ENCODE measurements at places on chromosomes 5 and 9.

DNA sequence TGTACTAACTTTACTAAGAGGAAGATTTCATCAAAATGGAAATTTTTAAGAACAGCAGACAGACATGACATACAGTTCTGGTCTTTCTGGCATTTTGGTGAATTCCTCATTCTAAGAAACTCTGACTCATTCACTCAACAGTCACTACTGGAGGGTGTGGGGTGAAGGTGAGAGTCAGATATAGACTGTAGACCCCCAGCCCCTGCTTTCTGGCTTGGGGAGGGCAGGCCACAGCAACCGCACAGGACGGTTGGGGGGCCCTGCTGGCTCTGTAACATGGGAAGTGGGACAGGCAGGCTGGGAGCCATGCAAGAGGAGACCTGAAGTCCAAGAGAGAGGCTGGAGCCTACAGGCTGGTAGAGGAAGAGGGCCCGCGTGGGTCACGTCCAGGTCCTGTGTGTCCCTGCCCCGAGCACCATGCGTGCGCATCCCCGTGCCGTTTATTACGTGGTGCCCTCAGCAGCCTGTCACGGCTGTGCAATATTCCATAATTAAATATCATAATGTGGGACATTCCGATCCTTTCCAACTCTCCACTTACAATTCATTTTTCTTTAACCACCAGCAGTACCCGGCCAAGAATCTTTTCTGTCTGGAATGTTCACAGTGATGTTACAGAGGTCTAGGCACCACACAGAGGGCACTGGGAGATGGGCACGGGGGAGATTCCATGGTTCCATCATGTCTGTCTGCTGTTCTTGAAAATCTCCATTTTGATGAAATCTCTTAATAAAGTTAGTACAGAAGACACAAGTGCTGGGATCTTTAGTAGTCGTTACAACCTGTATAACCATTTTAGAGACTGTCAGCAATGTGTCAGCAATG lies 75.5 kb downstream of the SEMA4D start:
- DNase-seq = no peak

DNA sequence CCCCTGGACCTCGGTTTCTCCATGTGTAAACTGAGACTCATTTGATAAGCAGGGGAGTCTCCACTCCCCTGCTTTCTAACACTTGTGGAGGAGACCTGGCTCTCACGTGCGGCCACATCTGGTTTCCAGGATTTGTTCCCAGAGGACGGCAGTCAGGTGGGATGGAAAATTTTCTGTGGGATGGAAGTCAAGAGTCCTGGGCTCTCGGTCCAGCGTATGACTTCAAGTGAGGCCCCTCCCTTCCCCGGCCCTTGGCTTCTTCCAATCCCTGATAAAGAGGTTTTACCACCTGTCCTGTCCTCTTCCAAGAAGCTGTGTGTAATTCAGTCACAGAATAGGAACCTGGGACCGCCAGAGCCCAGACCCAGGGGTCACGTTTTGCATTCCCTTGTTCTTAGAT lies 35.0 kb downstream of the TMOD1 start:
- DNase-seq = no peak

DNA sequence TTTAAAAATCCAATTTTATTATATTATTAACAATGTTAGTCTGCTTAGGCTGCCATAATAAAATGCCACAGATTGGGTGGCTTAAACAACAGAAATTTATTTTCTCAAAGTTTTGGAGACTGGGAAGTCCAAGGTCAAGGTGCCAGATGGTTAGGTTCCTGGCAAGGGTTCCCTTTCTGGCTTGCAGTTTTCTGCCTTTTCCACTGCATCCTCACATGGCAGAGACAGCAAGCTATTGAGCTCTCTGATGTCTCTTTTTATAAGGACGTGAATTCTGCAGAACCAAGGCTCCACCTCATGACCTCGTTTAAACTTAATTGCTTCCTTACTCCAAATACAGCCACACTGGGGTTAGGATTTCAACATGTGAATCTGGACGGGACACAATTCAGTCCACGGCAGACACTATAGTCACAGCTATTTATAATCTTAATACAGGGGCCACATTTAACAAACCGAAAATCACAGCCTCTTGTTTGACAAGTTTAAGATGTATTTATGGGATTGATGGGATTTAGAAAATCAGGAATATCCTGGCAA lies 174.9 kb upstream of the PUM3 start:
- no peak for DNase-seq

- DNase-seq = no peak
Observed at GRCh38 chr5:43193894-43194265, 1.9 kb downstream of the NIM1K start.

DNA sequence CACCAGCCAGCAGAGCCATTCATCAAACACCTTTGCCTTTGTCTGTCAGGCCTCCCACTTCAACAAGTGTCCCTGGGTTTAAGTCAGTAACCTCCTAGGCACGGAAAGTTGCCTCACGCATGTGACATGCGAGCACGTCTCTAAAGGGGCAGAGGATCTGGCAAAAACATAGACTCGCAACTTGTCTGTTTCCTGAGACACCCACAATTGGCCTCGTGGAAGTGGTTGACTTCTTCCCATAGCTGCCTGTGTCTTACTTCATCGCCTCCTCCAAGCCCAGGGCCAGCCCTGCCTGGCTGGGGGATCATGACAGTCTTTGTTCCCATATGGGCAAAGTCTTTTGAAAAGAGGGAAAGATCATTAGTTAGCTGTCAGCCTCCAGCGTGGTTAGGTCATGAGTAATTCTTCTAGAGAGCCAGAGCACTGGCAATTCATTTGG lies 35.5 kb upstream of the GLRX start:
- no peak for DNase-seq

DNA sequence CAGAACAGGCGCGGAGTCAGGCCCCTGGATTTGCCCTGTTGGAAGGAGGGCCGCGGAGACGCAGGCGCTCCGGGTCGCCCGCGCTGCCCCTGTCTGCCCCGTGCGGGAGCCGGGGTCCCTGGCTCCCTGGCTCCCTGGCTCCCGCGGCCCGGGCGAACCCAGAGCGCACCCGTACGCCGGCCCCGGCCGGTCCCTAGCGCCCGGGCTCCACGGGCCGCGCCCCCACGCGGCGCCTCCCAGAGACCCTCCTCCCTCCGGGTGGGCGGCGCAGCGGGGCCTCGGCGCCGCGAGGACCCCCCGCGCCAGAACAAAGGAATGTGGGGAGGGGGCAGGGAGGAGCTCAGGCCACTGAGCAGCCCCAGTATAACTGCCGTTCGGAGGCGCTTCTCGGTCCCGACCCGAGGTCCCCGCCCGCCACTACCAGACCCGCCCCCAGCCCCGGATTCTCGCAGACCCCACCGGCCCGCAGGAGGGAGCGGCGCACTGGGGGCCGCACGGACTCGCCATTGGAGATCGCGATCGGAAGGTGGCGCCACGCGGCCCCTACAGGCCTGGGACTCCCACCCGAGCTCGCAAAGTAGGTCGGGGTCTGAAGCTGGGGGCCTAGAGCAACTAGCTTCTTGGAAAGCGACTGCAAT lies 2.4 kb downstream of the NFIL3 start:
- DNase-seq = peak; percentile 36

- DNase-seq = no peak
Observed at GRCh38 chr5:26482076-26482809, 556.1 kb downstream of the CDH9 start.

DNA sequence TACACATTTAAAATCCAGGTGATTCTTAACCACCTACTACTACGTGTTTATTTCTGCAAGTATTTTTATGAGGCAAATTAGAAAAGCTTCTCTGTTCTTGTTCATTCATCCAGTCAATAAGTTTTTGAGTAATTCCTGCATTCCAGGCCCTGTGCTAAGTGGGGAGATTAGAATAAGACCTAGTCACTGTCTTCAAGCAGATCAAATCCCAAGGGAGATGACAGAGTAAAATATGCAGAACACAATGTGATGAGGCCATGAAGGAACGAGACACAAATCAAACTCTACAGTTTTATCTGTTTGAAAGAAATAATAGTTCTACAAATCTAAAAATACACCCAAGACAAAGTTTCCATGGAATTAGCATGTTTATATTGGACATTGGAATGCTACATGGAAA lies 158.8 kb downstream of the CEP120 start:
- no peak for DNase-seq

- DNase-seq = no peak
Observed at GRCh38 chr5:158390577-158390976, 531.6 kb upstream of the CLINT1 start.

DNA sequence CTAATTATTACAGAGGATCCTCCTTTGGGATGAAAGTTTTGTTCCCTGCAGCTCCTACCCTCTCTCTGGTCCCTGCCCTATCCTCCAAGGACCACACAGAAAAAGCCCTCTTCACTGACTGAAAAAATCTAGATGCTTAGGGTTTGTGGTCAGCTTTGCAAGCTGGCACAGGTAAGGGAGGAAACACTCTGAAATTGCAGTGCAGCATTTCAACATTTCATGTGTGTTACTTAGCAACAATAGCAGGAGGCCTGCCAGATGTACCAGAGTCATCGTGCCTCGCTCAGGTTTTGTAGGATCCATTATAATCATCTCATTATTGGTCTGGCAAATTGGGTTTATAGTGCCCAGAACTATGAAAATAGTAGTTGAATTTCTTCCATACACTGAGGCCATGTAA lies 109.5 kb downstream of the PALM2AKAP2 start:
- no peak for DNase-seq

GRCh38 chr9:16308645-16309044 lies 561.8 kb downstream of the BNC2 start:
- no peak for DNase-seq

Measured in GM10248 (cell line).